ENCODE measurements at places on chromosomes 11 and 22.

GRCh38 chr11:102573851-102574250 lies 43.3 kb upstream of the MMP7 start:
- no peak for DNase-seq

DNA sequence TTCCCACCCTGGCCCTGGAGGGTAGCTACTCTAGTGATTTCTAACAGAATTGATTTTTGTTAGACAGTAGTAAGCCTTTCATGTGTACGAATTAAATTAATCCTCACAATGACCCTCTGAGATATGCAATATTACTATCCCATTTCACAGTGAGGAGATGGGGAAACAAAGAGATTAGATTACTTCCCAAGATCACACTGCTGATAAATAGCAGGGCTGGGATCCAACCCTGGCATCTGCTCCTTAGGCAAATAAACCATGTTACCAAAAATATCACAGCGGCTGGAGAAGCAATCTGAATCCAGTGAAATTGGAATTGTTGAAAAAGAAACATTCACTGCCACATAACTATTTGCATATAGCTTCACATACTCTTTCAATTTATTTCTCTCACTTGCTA lies 12.8 kb upstream of the CAVIN3 start:
- DNase-seq: no peak

DNA sequence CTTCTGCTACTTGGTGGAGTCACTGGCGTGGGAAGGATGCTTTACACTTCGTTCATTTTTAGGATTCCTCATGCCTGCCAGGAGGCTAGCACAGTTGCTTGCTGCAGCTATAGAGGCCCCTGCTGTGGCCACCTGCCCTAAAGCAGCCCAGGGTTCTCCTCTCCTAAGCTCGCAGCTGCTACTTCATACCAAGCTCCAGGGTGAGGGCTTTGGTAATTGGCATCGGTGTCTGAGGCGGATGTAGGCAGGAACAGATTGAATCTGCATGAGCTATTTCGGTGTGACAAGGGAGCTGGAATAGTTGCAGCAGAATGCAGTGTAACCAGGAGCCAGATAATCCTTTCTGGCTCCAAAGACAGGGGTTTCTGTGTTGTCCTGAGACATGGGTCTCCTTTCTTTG lies 133.1 kb downstream of the MICAL2 start:
- DNase-seq: no peak

- DNase-seq: no peak
Measured at GRCh38 chr11:69343401-69344321, 49.7 kb downstream of the MYEOV start.

DNA sequence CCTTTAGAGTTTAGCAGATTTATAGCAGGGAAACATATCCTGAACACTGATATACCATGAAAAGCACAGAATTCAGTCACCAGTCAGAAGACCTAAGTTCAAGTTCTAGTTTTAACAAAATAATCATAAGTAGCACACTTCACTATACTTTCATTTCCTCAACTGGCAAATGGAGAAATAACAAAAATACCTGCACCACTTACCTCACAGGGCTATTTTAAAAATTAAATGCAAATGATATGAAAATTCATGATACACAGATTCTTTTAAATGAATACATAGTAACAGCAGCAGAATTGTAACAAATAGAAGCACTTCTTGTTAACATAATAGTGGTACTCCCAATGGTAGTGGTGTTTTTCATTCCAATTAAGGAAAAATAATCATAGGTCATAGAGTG lies 139.0 kb downstream of the FCHSD2 start:
- DNase-seq: no peak

DNA sequence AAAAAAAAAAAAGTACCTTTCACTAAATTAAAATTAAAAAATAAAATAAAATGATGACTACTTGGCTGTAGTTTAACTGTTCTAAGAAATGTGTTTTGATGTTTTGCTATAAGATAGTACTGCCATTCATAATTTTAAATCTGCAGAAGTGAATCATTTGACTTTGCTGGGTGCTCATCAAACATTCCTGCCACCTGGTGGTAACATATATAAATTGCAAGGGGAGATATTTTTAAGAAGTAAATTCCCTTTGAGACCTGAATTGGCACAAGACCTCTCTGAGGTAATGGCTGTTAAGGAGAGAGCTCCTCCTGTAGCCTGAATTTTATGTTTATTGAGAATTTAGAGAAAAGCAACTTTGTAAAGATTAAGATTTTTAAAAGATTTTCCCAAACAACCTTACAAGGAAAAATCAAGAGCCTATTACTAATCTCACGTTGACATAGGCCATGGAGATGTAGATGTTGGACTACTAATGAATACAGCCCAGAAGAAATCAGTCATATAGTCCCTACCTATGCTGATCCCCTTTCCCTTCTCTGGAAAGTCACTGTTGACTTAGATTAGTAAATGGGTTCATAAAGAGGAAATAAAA lies 11.9 kb upstream of the NARS2 start:
- peak; percentile 43 for DNase-seq

- peak; percentile 10 for DNase-seq
Measured at GRCh38 chr11:103875855-103876510, 160.5 kb upstream of the DDI1 start.

GRCh38 chr22:21803811-21804249 lies 63.6 kb downstream of the MAPK1 start:
- DNase-seq: peak; percentile 51

GRCh38 chr22:27452922-27453321 lies 348.6 kb downstream of the MN1 start:
- DNase-seq: no peak

GRCh38 chr11:95230810-95231126 lies 234 bp downstream of the SESN3 start:
- no peak for DNase-seq

GRCh38 chr11:79400206-79400605 lies 40.6 kb downstream of the TENM4 start:
- no peak for DNase-seq

DNA sequence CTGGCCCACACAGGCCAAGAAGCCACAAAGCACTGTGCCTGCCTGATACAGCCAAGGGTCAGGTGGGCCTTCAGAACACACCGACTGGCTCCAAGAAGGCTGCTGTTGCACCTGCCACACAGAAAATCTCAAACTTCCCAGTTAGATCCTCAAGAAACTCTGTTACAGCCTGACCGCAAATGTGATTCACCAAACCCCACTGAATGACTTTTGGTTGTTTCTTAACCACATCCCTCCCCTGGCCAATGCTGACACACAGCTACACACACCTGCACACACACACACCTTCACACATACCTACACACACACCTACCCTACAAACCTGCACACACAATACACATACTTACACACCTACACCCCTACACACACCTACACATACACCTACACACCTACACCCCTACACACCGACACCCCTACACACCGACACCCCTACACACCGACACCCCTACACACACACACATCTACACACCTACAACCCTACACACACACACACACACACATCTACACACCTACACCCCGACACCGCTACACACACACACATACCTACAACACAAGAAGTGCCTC lies 31.5 kb downstream of the CDKN1C start:
- no peak for DNase-seq

GRCh38 chr11:124313849-124314248 lies at the start of gene OR8D1:
Gene OR8D1 (minus strand): TSS chr11:124313949. CDS start chr11:124310766, 3,183 bp downstream.
- no peak for DNase-seq

DNA sequence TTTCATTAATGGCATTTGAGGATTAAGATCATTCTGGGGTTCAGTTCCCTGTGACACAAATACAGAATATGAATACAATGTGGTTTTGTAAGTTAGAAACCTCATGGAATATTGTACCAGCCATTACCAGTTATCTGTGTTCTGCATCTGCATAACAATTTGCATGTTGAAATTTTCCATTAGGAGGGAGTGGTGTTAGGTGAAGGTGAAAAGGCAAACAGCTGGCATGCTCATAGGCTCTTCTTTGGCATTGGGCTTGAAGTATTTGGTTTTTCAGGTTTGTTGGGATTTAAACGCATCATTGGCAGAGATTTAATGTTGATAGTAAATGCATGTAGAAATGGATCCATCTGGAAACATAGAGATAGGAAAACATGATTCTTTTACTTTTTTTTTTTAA lies 18.6 kb downstream of the RTN3 start:
- DNase-seq: no peak

GRCh38 chr22:32761251-32761903 lies 40.1 kb upstream of the TIMP3 start:
- no peak for DNase-seq

DNA sequence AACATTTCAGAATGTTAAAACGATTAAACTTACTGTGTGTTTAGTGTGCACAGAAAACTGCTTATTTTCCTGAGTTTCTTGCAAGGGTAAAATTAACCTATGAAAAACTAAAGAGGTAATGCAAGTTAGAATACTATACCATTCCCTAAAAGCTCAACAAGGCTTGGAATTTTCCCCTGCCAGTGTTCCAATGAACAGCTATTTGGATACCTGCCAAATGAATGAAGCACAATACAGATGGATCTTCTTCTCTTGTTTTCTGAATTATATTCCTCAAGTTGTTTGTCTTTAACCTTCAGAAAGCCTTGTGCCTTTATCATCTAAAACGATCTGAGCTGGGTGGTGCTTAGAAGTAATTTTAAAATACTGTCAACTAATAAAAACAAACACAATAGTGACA lies 204.5 kb downstream of the LRRC4C start:
- DNase-seq: no peak

DNA sequence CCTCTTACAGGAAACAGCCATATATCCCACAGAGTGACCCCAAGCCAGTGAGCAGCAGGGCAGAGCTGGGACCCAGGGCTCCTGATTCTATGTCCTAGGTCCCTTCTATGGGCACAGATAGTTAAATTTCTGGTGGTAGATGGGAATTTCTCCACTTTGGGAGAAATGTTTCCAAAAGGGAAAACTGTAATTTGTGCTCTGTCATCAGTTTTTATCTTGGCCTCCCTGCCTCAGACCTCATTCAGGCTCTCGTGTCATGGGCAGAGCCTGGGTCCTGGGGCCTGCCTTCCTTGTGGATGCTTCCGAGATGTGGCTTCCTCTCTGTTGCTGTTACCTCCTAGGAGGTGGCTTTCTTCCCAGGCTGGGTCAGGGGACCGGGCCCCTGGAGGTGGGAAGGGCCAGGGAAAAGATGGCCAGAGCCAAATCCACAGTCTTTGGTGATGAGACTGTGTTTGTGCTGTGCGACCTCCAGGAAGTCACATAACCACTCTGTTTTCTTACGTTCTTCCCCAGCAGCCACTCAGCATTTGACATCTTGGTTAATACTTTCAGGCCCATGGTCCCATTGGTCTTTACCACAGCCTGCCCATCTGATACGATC lies 8.6 kb downstream of the LRRC32 start:
- no peak for DNase-seq

- DNase-seq: no peak
Measured at GRCh38 chr11:16893456-16894066, 120.7 kb downstream of the PLEKHA7 start.

DNA sequence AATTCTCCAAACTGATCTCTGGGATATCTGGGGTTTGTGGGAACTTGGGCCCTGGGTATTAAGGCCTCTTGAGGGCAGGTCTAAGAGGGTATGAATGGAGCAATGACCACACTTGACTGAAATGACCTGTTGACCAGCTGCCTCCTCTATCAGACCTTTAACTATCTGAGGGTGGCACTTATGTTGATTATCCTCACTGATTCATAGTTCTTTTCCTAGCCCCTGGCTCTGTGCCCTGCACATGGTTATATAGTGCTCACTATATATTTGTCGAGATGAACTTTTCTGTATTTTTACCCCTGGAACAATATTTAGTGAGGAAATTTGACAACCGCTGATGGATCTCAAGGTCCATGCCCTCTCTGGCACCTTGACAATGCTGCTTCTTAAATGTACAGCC lies 305.5 kb upstream of the PLET1 start:
- no peak for DNase-seq

- no peak for DNase-seq
Measured at GRCh38 chr22:47291565-47292495, 529.4 kb downstream of the TBC1D22A start.

GRCh38 chr11:9057007-9057406 lies 34.4 kb downstream of the SCUBE2 start:
- no peak for DNase-seq

DNA sequence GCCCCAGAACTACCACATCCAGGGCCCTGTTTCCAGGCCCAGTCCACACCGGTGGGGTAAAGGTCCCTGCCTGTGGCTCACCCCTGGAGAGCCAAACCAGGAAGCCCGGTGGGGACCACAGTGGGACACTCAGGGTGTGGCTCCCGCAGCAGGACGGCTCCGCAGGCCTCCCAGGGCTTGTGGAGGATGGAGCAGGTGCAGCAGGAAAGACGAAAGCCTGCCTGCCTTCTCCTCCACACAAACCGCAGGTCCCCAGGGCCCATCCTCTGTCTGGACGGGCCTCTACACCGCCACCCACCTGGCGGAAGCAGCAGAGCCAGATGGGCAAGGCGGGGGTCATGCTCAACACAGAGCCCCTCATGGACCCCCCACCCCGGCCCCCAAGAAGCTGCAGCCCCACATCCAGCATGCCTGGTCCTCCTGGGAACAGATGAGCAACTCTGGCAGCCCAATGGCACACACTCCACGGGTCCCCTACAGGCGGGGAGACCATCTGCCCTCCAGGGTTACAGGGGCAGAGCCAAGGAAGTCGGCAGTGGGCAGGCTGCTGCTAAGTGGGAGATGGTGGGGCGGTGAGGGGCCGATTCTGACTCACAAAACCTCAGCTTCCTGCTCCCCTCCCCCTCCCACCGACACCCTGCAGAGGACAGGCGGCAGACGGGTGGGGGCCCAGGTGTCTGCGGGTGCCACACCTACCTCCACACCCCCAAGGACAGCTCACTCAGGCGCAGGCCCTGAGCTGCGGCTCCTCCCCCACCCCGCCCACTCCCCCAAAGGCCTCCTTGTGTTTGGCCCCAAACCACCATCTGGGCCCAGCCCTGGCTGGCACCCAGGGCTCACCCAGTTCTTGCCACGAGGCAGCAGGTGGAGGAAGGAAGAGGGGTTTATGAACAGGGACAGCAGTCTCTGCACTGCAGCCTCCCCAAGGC lies 5.2 kb downstream of the SBF1 start:
- no peak for DNase-seq

DNA sequence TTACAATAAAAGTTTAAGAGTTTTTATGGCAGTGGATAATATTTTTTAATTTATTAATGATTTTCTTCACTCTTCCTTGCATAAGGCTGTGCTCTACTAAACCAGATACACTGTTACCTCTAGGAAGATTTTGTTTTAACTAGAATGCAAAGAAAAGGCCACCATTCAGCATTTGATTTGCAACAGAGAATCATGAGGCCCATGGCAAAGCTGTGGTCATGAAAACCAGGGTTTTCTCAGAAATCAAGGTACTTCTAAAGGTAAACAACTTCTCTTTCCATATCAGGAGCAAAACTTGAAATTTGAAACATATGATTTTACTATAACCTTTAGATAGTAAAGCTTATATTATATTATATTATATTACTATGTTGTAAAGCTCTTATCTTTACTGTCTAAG lies 94.4 kb downstream of the FAM76B start:
- DNase-seq: no peak

- DNase-seq: peak; percentile 47
Measured at GRCh38 chr11:68447015-68447801, 13.3 kb upstream of the PPP6R3 start.
